ENCODE measurements at places on chromosomes 3 and 15. TPM values are rescaled to one million over a fixed set of nuclear protein-coding genes. Genes with fewer than 3 reads are reported as not detected.

GRCh38 chr3:153293265-153293664 is 131.2 kb downstream of the RAP2B start:
- DNase-seq: no peak

DNA sequence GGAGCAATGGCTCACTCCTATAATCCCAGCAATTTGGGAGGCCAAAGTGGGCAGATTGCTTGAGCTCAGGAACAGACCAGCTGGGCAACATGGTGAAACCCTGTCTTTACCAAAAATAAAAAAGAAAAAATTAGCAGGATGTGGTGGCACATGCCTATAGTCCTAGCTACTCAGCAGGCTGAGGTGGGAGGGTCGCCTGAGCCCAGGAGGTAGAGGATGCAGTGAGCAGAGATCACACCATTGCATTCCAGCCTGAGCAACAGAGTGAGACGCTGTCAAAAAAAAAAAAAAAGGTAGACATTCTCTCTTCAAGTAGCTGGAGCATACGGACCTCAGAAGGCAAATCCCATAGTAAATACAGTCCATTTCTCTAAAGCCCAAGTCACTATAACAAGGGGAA is 7.1 kb upstream of the C3orf80 start:
- no peak for DNase-seq

The P2RY12 gene
- polyA plus RNA-seq: 1.1 TPM

The CSPG5 gene
- polyA plus RNA-seq: 0.86 TPM

The ZFYVE19 gene
- polyA plus RNA-seq: 9.8 TPM
